ENCODE measurements at places on chromosomes 1 and 21.

GRCh38 chr1:151047591-151047924 lies at the start of gene C1orf56:
TSS of gene C1orf56 (plus strand) at chr1:151047751. CDS start at chr1:151047848, 97 bp downstream.
- DNase-seq: peak; percentile 65

- DNase-seq: no peak
These were observed 53.8 kb upstream of the DPH5 start for GRCh38 chr1:101079341-101079740.

GRCh38 chr1:148010527-148010926 lies 82.3 kb downstream of the GPR89B start:
- no peak for DNase-seq

DNA sequence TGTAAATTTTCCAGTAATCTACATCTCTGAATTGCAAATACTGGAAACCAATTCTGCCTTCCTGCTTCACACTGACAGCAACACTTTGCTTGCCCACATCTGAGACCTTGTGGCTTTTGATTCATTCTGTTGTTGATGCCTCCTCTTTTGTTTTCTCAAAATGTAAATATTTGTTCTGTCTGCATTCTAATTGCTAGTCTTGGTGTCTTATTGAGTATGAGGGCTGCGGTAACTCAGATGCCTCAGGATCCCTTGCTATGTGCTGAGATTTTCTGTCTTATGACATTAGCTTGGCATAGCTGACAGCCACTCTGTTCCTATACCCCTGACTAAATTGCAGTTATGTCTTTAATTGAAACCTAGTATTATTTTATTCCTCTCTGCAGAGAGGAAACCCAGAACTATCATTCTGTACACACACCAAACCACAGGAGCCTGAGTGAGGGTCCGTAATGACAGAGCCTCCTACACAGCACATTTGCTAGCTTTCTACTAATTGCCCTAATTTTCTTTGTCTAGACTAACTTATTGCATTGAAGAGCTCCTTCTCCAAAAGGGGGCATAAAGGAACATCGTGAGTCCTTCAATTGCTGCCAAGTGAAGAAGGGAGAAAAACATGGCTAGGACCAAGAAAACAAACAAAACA lies 72.1 kb downstream of the GREM2 start:
- DNase-seq: no peak

DNA sequence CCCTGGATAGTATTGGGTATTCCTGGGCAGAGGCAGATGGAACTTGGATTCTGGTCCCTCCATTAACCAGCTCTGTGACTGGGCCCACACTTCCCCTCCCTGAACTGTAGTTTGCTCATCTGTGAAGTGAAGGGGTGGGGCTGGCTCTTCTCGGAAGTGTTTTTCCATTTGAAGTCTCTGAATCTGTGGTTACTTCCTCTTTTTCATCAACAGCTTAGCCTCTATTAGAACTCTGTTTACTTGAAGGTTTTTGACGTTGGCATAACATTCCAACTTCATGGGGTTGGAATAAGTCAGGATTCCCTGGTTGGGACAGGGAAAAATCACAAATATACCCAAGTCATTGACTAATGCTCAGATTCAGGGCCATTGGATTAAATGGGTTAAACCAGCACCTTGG lies 3.6 kb downstream of the KIAA0040 start:
- DNase-seq: no peak

DNA sequence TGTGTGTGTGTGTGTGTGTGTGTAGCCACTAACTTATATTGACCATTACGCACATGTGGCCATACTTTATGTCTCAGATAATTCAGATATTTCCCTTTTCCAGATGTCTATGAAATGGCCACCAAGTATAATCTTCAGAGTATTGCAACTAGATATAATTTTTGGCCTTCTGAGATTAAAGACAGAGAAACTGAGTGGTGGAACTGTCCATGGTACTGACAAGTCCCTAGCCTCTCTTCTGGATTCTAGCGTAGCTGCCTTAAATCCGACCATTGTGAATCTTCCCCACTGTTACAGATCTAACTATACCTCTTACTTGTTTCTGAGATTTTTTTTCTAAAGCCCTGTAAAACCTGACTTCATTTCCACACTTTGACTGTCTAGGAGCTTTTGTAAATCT lies 100.0 kb upstream of the SERTAD4 start:
- peak; percentile 53 for DNase-seq

DNA sequence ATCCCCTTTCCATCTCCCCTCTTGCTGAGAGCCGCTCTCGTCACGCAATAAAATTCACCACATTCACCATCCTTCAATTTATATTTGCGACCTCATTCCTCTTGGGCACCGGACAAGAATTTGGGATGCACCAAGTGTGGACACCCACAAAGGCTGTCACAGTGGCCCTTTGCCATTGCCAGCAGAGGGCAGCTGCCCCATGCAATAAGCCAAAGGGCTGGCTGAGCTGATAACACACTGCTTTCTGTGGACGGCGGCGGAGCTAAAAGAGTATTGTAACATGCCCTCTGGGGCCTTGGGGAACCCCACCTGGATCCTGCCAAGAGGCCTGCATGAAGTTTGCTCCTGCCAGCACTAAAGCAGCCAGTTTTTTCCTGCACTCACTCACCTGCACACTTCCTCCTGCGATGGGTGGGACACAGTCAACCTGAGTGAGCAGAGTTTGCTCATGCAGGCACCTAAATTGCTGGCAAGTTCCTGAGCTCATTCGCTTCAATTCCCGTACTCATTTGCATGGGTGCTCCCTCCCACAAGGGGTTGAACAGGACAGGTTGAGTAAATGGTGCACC lies 792.3 kb upstream of the ADAMTS5 start:
- no peak for DNase-seq

GRCh38 chr1:56409112-56409691 lies 170.2 kb downstream of the PLPP3 start:
- no peak for DNase-seq

- peak; percentile 33 for DNase-seq
These were observed 22.9 kb upstream of the MTF2 start for GRCh38 chr1:93056214-93056613.

DNA sequence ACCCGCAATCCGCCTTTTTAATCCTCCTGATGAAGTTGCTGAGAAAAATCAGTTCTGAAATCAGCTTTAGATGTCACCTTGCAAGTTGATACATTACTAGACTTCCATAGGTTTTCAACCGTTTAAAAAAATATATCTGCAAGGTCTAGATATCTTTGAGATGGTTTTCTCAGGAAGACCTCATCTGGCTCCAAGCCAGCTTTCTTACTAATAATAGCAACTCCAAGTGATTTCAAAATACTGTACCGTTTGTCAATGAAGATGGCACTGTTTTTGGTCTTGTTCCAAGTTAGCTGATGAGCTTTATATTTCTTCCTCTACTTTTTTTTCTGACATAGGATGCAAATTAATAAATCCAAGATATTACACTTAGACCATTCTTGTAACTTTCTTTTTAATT lies 40.3 kb downstream of the LRRC8C start:
- DNase-seq: peak; percentile 20

DNA sequence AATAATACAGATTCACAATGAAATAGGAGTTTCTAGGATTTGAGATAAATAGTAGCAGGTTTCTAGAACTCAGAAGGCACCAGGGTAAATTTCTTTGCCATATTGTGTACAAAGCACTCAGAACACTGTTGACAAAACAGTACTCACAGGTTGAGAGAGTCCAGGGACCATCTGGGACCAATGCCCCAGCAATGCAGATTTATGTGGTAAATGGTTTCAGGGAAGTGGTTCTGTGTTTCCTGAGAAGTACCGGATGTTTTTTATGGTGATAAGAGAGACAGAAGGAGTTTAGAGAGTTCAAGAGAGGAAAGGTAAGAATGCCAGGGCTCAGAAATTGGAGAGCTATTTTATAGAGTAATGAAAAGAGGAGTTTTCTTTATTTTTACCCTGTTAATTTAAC lies 29.6 kb upstream of the DIPK1A start:
- DNase-seq: no peak

DNA sequence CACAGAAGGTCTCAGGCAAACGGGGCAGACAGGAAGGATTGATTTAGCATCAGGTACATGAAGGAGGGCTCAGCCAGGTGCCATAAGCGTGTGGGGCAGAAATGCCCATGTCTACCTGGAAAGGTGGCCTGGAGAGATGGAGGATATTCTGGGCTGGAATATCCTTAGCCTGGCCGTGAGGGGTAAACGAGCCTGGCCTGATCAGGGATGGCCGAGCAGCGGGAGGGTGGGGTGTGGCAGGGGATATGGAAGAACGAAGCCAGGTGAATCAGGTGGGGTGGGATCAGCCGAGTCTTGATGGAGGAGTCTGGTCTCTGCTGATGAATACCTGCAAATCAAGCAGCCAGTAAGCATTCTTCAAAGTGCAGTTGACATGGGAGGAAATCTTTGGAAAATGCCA lies 35.5 kb upstream of the TTC22 start:
- DNase-seq: no peak

- DNase-seq: no peak
These were observed 148.0 kb upstream of the ZRANB2 start for GRCh38 chr1:71228742-71229365.

DNA sequence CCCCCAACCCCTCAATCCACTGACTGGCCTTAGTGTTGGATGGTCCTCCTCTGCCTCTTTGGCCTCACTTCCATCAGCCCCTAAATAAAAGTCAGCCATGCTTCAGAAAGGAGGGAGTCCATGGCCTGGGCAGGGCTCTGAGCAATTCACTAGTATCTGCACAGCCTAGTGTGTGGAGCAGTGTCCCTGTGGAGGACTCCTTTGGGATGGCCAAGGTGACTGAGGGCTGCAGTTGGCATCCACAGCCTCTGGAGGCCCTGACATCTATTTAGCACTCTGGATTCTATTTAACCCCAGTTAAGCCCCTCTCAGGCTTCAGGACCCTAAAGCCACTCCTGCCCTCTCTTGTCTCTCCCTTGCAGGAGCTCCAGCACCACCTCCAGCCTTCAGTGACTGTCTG lies 3.6 kb downstream of the THEM5 start:
- DNase-seq: no peak

GRCh38 chr1:87330057-87330884 lies 1.6 kb downstream of the LMO4 start:
- peak; percentile 22 for DNase-seq

- no peak for DNase-seq
These were observed 71.0 kb downstream of the SASS6 start for GRCh38 chr1:100061681-100062080.

DNA sequence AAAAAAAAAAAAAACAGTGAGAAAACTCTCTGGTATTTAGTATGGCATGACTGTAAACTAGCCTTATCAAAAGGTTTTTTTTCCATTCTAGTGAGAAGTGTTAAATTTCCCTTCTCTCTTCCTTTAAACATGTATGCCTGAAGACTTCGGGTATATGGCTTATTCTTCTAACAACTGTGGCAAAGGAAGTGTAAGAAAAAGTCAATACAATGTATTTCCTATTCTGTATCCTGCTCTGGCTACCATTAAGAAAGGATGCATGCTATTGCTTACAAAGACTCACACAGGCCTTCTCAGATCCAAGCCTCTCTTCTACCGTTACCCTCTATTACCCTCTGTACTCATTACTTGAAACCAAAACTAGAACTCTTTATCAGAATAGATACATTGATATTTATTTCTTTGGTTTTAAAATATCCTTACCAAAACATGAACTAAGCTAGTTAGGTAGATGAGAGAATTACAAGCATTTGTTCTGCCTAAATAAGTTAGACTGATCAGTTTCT lies 8.4 kb downstream of the CEPT1 start:
- DNase-seq: no peak

DNA sequence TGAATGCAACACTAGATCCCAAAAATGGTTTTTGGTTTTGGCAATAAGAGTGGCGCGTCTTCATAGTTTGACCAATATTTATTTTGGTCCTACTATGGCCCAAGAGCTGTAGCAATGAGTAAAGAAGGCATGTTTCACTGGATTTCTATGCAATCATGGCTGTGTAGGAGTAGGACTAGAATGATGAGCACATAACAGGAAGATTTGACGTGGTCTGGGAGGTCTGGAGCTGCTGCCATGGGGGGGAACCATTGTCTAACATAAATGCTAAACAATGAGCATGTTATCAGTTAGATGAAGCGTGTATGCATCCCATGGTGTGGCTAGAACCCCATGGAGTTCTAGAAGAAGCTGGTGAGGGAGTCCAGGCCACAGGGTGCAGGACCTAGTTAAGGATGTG lies 38.3 kb downstream of the OLIG1 start:
- no peak for DNase-seq

DNA sequence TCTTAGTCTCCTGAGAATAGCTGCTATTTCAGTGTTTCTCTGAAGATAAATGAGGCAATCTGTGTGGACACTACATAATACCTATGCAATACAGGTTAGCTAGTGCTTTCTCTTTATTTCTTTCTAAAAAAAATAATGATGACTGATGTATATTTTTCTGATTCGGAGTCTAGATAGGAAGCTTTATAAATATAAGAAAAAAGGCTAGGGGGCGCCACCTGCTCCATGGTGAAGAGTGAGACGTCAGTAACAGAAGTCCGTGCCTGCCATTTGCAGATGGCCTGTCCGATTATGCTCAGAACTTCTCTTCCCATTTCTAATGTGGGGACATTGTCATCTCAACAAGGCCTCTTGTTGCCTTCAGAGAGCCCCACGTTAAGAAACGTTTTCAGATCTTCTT lies 26.4 kb downstream of the QSOX1 start:
- DNase-seq: peak; percentile 12

DNA sequence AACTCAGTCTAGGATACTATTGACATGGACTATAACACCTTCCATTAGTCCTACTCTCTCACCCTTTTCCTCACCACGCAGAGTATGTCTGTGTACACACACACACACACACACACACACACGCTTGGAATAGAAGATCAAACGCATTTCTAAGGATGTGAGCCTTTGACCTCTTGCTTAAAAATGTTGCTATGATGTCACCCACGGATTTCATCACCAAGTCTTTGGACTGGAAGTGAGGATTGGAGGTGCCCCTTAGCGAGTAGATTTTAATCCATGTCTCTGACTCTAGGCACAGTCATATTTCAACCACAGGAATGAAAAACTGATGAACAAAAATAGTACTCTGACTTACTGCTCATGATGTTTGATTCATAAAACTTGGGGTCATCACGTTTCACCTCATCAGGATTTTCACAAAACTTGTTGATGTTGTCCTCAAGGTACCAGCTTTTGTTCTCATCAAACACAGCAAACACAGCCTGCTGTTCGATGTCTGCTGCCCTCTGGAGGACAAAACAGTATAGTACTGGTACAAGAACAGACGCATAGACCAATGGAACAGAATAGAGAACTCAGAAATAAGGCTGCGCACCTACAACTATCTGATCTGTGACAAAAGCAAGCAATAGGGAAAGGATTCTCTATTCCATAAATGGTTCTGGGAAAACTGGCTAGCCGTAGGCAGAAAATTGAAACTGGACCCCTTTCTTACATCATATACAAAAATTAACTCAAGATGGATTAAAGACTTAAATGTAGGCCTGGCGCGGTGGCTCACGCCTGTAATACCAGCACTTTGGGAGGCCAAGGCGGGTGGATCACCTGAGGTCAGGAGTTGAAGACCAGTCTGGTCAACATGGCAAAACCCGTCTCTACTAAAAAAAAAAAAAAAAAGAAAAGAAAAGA lies 39.9 kb downstream of the F5 start:
- peak; percentile 82 for DNase-seq

GRCh38 chr1:152795686-152796085 lies 835 bp upstream of the LCE1D start:
- DNase-seq: no peak

DNA sequence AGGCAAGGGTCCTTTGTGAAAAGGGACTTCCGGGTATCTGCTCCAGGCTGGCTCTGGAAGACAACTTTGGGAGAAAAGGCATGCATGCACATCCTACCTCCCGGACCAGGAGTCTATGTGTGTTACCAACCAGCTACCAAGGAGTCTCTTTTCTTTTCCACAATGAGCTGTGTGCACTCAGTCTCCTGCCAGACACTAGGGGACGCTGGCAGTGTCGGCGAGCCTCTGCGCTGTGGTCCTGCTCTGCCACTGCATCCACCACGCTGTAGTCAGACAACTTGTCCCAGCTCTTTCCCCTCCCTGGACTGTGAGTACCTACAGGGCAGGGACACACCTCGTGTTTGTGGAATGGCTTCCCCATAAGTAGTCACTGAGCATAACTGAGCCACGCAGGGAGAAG lies 5.1 kb upstream of the SSR2 start:
- peak; percentile 31 for DNase-seq
